ENCODE measurements at places on chromosomes 5 and 9.

DNA sequence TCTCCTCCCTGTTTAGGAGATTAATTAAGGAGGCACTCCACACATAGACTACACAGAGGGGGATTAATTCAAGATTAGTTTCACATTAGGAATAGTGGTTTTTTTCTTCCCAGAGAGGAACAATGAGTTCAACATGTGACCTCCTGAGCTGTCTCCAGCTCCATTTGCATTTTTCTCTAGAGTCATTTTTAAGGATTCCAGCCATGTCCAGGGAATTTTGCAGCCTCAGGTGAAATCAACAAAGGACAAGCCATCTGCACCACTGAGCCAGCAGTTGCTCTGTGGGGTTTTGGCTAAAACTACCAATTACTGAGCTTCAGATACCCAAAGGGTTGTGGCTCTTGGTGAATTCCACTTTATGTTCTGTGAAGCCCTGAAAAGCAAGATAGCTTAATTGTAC is 258.5 kb upstream of the PPP1R2B start:
- DNase-seq = no peak

GRCh38 chr5:9547122-9547947 is 1.5 kb upstream of the SEMA5A start:
- no peak for DNase-seq

DNA sequence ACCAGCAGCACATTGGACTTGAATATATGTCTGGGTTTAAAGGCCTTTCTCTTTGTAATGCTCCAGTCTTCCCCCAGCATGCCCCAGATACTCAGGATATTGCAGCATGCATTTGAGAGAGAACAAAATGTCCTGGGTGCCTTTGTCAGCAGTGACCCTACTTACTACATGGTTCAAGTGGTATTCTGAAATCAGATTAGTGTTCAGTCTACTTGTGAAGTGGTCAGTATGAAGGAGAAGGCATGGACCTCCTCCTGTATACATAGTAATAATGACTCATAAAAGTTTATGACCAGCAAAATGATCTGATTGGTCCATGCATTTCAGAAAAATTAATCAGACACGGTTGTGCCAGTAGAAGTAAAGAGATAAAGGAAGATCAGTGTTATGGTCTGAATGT is 25.4 kb downstream of the GPR21 start:
- no peak for DNase-seq

GRCh38 chr9:84751921-84752320 is 82.4 kb downstream of the NTRK2 start:
- no peak for DNase-seq

DNA sequence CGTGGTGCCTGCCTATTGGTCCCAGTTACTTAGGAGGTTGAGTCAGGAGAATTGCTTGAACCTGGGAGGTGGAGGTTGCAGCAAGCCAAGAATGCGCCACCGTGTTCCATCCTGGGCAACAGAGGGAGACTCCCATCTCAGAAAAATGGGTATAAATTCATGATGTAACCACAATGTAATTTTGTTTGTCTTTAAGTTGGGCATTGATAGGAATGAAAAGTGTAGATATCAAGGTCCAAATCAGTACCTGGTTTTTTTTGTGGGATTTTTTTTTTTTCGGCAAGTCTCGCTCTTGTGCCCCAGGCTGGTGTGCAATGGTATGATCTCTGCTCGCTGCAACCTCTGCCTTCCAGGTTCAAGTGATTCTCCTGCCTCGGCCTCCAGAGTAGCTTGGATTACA is 7.4 kb downstream of the NPM1 start:
- DNase-seq = no peak

- no peak for DNase-seq
Observed at GRCh38 chr5:151696470-151697061, 9.9 kb upstream of the SPARC start.

- DNase-seq = no peak
Observed at GRCh38 chr5:157669701-157670097, 1.6 kb upstream of the C5orf52 start.

DNA sequence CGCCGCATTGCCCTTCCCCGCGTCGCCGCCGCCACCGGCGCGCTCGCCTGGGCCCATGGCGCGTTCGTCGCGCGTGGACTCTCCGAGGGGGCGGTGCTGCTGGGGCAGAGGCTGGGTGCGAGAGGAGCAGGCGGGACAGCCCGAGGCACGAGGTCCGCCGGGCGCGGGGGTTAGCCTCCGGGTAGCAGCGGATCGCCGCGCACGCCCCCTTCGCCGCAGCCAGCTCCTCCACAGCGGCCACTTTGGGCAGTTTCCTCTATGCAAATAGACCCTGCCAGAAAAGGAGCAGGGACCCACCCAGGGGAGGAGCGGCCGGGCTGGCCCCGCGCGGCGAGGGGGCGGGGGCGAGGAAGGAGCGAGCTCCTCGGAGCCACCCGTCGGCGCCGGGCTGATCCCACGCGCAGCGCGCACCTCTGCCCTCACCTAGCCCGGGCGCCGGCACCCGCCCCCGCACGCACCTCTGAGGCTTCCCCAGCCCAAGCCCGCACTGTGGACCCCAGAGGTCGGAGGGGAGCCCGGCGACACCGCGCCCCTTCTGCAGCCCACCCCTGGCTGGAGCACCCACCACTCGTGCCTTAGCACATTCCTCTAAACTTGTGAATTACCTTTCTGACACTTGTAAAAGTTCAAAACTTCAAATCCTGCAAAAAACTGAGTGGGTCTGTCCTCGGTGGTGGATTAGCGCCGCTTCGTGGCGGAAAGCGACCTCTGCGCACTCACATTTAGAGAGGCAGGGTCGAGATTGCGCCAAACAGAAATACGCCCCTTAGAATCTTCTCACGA is at the start of gene COL23A1:
Gene COL23A1, minus strand, starts transcription at position 253 of the 783 bp plus-strand sequence.
- no peak for DNase-seq

DNA sequence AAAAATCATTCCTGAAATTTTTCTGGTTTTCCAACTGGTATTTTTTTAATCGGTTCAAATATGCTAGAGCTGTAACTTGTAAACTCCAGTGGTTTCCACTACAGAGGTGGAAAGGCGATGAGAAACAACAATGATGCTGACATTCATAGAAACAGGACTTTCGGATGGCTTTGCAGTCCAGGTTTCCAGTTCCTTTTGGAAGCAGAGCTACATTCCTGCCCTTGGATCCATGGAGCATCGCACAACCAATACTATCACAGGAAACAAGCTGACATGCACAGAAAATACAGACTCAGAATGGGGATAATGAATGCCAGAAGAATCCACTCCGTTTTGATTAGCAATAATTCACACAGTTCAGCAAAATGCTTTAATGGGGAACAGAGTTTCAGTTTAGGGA is 140.0 kb downstream of the EPB41L4A start:
- DNase-seq = no peak

DNA sequence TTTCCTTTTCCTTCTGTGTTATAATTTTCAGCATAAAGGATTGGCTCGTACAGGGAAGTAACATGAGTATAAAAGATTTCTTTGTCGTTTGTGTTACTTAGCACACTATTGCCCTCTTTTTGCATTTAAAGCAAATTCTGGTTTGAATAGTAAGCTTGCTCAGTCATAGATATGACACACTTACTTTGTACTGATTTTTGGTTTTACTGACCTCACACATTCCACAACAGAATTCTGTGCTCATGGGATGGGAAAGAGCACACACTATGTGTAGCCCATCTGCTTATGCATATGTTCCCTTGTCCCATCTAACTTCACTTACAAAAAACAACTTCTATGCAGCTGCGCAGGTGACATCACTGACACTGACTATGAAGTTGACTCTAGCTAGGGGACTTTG is 111.9 kb upstream of the MTAP start:
- no peak for DNase-seq
